ENCODE measurements at places on chromosomes 5 and 9. TPM values are rescaled to one million over a fixed set of nuclear protein-coding genes. Genes with fewer than 3 reads are reported as not detected.

NR4A3 gene
- total RNA-seq: 0.18 TPM

DNA sequence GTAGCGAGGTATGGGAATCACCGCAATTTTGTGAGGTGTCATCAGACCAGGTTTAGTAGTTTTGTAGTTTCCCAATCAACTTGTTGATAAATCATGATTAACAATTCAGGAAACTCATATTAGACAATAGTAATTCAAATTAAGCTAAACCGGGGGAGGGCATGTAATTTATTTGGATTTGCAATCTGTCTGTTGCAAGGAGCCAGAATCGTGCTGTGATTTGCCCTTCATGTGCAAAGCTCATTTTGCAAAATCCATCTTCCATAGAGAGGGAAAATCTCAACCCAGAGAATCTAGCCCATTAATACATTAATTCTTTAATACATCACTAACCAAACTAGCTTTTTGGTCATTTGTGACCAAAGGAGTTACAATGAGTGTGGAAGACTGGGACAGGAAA is 164.7 kb upstream of the TRPM3 start:
- H3K36me3 ChIP-seq: no peaks in the 10 kb centered on the region
- no peak overlapping the region for H3K4me3 ChIP-seq
- peak overlapping the region; percentile 28 for H3K27ac ChIP-seq

GRCh38 chr5:133048993-133049725 is 2.7 kb upstream of the HSPA4 start:
- H3K27me3 ChIP-seq: peaks cover 2% of the 10 kb centered on the region
- H3K4me1 ChIP-seq: peaks cover 18% of the 10 kb centered on the region
- no peak for DNase-seq
- peak overlapping the region; percentile 45 for H3K27ac ChIP-seq

PCDHGC5 gene
- 2.9 TPM for total RNA-seq

- H3K36me3 ChIP-seq: no peaks in the 10 kb centered on the region
- DNase-seq: no peak
- H3K4me1 ChIP-seq: peaks cover 6% of the 10 kb centered on the region
Observed at GRCh38 chr5:172284611-172284980, 1.0 kb upstream of the UBTD2 start.

DNA sequence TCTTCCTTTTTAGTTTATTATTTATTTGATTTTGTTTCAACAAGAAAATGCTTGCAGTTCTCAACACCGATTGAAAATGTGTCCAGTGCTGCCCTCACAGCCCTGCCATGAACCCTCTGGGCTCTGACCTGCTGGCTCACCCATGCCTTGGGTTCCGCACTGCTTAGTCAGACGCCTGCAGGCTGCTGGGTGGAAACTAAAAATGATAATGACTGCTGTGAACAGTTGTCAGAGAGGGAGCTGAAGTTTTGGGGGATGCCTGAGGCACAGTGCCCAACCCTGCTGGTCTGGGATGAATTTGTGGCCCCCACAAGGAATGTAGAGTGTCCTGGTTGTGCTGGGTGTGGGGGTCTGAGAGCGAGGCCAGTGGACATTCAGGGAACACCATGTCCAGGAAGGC is 22.2 kb upstream of the CFAP157 start:
- H3K27me3 ChIP-seq: peaks cover 4% of the 10 kb centered on the region
- H3K4me1 ChIP-seq: peaks cover 3% of the 10 kb centered on the region
- peak overlapping the region; percentile 72 for H3K4me3 ChIP-seq
- peaks cover 56% of the 10 kb centered on the region for H3K36me3 ChIP-seq

GRCh38 chr5:169702693-169703481 is 65.8 kb downstream of the DOCK2 start:
- peaks cover 1% of the 10 kb centered on the region for H3K27me3 ChIP-seq
- peaks cover 2% of the 10 kb centered on the region for H3K4me1 ChIP-seq
- no peaks in the 10 kb centered on the region for H3K36me3 ChIP-seq
- DNase-seq: no peak
- H3K4me3 ChIP-seq: no peak overlapping the region

DNA sequence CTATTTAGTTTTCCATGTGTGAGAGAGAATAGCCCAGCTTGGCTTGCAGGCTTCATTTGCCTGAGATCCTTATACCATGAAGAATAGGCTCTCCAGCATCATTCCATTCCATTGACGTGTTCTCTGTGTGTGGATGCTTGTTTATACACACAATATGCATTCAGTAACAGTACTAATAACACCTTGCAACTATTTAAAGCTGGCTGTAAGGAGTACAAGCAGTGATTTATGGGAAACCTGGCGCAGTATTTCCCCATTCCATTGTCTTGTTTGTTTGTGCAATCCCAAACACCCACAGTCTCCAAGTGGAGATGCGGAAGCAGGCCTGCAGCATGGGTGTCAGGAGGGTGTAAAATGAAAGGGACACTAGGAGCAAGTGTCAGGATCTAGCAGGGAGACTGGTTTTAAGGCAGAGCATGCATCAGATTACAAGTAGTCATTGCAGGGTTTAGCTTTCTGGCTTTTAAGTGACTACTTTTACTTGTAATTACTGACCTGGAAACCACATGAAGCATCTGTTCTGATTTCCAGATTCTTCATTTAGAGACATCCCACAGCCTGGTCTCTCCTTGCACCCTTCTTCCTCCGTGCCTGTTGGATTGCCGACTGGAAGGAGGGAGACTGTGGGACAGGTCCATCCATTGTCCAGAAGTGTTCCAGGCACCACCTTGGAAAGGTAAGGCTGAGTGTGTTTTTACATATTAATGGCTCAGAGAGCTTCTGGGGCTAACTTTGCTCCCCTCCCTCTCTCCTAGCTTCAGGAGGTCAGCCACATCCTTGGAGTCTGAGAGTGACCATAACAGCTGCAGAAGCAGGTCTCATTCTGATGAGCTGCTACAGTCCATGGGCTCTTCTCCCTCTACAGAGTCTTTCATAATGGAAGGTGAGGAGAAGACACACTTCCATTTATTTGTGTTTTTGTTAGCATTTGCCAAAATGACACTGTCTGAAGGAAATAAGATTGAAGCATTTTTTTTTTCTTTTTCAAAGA is 241.6 kb downstream of the ARHGEF28 start:
- no peaks in the 10 kb centered on the region for H3K36me3 ChIP-seq

GRCh38 chr9:127013597-127013996 is 99.0 kb downstream of the RALGPS1 start:
- H3K4me3 ChIP-seq: no peak overlapping the region
- no peaks in the 10 kb centered on the region for H3K4me1 ChIP-seq
- no peak for DNase-seq

DIPK1B gene
- total RNA-seq: 293 TPM

IFNA16 gene
- not detected for total RNA-seq

DNA sequence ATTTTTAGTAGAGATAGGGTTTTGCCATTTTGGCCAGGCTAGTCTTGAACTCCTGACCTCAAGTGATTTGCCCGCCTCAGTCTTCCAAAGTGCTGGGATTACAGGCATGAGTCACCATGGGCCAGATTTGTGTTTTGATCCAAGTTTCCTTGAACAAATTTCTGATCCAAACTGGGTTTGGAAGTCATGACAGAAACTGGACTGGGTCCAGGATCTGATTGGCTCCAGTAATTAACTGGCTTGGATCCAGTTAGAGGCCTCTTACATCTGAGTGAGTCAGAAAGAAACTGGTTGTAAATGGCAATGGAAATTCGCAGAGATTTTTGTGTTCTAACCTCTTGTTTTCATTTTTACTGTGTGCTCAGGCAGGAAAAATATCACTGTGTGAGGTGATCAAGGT is 141.6 kb downstream of the SLC25A46 start:
- no peak for DNase-seq
- no peaks in the 10 kb centered on the region for H3K4me1 ChIP-seq
- H3K4me3 ChIP-seq: no peak overlapping the region
- H3K36me3 ChIP-seq: no peaks in the 10 kb centered on the region
- H3K27me3 ChIP-seq: peaks cover 3% of the 10 kb centered on the region

DNA sequence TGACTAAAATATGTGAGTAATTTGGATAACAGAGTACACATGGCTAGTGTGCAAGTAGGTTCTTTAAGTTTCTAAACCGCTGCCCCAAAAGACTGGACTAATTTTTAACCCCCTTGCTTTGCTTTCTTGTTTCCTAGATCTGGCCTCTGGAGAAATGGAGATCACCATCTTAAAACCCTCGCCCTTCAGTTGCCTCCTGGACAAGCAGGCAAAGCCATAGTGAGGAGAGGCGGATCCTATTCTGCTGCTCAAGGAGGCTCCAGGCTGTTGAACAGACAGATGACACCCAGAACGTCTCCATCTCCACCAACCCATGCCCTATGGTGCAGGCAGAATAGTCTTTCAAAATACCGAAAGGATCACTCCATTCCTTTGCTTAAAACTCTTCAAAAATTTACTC is 28.6 kb upstream of the ALDH1A1 start:
- no peaks in the 10 kb centered on the region for H3K36me3 ChIP-seq
- H3K4me3 ChIP-seq: no peak overlapping the region
- H3K4me1 ChIP-seq: no peaks in the 10 kb centered on the region
- no peak overlapping the region for H3K27ac ChIP-seq

DNA sequence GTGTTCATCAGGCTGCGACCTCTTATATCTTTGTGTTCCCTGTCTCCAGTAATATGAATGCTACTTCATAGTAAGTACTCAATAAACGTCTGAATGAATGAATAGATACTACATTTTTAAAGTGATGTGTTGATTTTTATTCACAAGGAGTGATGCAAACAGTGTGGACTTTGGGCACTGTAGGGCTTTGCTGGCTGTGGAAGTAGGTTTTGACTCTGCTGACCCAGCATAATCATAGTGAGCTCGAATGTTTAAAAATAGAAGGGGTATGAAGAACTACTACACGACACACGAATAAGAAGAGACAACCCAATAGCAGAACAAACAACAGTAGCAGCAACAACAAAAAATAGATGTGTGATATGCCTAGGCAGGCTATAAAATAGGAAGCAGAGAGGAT is 147.4 kb downstream of the SH3GL2 start:
- no peaks in the 10 kb centered on the region for H3K36me3 ChIP-seq
- no peak for DNase-seq
- no peaks in the 10 kb centered on the region for H3K4me1 ChIP-seq
- H3K4me3 ChIP-seq: no peak overlapping the region
- no peaks in the 10 kb centered on the region for H3K27me3 ChIP-seq
- H3K27ac ChIP-seq: no peak overlapping the region

- H3K4me3 ChIP-seq: no peak overlapping the region
- DNase-seq: no peak
- H3K4me1 ChIP-seq: peaks cover 3% of the 10 kb centered on the region
- peaks cover 2% of the 10 kb centered on the region for H3K27me3 ChIP-seq
- H3K27ac ChIP-seq: no peak overlapping the region
Observed at GRCh38 chr5:143051244-143052058, 281.3 kb downstream of the ARHGAP26 start.

DNA sequence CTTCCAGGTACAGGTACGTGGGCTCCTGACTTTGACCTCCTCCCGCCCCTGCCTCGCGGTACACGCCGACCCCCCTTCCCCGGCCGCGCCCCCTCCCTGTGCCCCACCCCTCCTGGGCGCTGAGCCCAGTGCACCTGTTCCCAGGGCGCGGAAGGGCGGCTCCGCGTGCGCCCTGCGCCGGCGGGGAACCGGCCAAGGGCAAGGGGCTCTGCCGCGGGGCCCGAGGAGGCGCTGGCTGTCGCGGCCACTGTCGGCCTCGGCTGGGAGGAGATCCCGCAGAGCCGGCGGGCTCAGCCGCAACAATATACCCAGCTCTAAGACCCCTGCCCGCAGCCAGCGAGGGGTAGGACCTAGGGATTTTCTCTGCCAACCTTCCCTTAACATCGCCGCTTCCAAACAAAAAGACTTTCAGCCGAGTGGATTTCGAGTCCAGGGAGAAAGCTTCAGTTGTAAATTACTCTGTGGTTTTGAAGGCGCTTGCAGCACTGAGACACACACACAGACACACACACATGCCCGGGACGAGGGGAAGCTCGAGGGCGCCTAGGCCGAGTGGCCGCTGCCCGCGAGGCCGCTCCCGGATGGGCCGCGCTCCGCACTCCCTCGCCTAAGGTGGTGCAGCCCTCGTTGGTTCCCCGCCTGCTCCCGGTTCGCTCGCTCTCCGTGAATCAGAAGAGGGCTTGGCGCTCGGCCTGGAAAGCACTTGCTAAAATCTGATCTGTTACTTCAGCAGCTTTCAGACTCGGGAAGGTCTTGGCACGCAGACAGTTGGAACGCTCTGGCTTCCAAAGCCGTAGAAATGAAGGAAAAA is 1.2 kb downstream of the FGF18 start:
- no peak for DNase-seq
- no peaks in the 10 kb centered on the region for H3K36me3 ChIP-seq
- peak overlapping the region; percentile 82 for H3K4me3 ChIP-seq
- peaks cover 8% of the 10 kb centered on the region for H3K27me3 ChIP-seq
- H3K4me1 ChIP-seq: peaks cover 7% of the 10 kb centered on the region

DNA sequence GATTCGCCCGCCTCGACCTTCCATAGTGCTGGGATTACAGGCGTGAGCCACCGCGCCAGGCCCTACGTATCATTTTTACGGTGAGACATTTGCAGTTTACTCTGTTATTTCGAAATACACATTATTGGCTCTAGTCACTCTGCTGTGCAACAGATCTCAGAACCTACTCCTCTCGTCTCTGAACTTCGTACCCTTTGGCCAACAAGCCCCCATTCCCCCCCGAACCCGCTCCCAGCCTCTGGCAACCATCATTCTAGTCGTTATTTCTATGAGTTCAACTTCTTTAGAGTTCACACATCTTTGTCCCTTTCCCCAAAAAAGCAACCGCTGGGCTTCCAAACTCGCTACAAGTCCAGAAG is 735 bp downstream of the PTGR1 start:
- peak overlapping the region; percentile 0 for H3K27ac ChIP-seq
- DNase-seq: peak; percentile 10
- peaks cover 13% of the 10 kb centered on the region for H3K4me1 ChIP-seq
- H3K4me3 ChIP-seq: peak overlapping the region; percentile 99

ACTBL2 gene
- not detected for total RNA-seq

FOXI1 gene
- 2.2 TPM for total RNA-seq
